Activated CD8-positive, alpha-beta memory T cell treated with anti-CD3 and anti-CD28 coated beads for 1 hour (primary cell): ENCODE measurements at places on chromosomes 7 and 10.

- no peak for DNase-seq
Observed at GRCh38 chr10:113019692-113020474, 69.8 kb downstream of the TCF7L2 start.

DNA sequence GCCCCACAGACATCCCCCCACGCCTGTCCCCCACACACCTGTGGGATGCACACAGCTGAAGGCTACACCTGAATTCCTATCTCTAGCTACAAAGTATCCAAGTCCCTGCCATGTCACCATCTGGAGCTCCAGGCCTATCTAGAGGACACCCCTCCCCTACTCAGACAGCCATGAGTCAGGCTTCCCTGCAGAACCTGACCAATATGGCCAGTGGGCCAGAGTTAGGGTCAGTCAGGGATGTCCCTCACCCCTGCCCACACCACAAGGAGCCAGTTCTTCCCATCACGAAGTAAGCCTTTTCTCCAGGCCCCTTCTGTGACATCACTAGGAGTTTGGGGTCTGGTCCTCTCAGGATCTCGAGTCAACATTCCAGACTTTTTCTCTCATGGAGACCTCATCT lies 10.6 kb upstream of the SLC18A3 start:
- DNase-seq, result no peak

GRCh38 chr7:152674860-152675758 lies 832 bp downstream of the XRCC2 start:
- DNase-seq, result no peak

- DNase-seq, result no peak
Observed at GRCh38 chr7:78099715-78100394, 301.3 kb downstream of the PHTF2 start.

DNA sequence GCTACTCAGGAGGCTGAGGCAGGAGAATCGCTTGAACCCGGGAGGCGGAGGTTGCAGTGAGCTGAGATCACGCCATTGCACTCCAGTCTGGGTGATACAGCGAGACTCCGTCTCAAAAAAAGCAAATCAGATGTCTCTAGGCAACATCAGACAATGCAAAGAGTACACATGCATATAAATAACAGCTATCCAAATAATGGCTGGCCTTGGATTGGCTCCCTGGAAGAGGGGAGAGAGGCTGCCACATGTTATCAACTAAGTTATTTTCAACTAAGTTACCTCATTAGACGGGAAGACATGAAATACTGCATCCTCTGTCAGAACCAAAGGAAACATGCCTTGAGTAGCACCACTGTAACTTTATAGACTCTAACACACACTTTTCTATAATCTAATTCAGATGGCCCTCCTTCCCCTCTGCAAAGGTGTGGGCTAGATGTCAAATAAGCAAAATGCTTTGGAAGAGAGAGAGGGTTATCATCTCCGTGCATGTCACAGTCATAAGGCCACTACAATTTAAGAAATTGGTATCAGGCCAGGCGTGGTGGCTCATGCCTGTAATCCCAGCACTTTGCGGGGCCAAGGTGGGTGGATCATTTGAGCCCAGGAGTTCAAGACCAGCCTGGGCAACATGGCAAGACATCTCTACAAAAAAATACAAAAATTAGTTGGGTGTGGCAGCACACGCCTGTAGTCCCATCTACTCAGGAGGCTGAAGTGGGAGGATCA lies 22.5 kb upstream of the SPOCK2 start:
- no peak for DNase-seq

DNA sequence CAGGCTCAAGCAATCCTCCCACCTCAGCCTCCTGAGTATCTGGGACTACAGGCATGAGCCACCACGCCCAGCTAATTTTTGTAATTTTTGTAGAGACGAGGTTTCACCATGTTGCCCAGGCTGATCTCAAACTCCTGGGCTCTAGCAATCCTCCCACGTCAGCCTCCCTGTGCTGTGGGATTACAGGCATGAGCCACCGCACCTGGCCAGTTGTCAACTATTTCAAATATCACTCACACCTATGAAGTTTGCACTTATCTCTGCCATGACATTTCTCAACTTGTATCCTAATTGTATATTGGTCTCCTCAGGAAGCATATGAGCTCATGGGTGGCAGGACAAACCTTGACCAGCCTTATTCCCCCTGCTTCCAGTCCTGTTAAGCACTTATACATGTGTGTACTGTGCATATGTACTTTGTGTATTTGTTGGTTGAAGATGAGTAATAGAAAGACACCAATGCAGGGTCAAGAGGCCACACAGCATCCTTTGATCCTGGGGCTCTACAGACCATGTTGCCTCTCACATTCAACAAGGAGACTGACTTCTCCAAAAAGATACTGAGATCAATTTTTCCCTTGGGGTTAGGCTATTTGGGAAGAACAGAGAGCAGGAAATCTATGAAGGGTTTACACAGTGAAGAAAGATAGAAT lies 82.2 kb downstream of the SLC16A9 start:
- no peak for DNase-seq

GRCh38 chr7:127713006-127713405 lies 61.0 kb downstream of the SND1 start:
- no peak for DNase-seq

DNA sequence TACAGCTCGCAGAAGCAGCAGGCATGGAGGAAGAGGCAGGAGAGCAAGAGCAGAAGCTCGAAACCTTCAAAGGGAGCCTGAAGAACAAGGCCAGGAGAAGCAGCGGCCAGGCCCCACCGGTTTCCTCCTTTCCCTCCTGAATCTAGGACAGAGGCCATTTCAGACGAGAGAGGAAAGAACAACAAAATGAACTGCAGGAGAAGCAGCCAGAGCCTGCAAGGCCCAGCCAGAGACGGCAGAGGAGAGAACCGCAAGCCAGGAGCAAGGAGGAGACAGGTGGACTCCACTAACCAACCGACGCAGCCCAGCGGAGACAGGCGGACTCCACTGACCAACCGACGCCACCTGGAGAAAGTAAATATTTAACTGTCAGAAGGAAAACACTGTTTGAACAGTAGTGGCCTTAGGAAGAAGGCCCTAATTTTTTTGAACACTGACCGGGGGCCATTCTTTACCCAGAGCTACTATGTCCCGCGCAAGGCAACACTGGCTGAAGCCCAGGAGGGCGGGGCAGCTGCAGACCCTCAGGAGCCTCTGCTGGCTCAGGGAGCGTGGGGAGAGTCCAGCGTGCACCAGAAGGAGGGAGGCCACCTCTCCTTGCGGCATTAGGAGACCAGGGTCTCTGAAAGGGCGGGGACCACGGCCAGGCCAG lies 559.2 kb downstream of the PTPRN2 start:
- no peak for DNase-seq

DNA sequence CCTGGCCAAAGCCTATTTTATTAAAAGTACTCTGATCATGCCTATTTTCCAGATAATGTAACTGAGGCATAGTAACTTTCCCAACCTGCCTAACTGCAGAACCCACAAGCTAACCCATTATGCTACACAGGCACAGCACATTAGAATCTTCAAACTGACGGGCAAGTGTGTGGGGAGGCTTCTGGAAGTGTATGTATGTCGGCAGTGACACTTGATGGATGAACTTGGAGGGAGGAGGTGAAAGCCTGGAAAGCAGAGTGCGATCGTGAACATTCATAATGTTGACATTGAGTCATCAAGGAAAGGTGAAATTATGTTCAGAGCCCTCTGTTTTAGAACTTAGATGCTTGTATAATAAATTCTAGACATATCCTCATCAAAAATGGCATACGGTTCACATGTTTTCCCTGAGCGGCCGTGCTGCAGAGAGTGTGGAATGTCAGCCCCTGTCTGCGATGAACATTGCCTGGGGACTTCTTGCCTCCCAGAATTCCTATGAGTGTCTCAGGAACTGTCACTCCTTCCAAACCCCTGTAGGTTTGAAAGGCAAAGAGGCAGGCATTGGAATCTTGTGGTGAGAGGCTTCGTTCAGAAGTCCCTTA lies 102.4 kb downstream of the SLIT1 start:
- DNase-seq, result no peak

DNA sequence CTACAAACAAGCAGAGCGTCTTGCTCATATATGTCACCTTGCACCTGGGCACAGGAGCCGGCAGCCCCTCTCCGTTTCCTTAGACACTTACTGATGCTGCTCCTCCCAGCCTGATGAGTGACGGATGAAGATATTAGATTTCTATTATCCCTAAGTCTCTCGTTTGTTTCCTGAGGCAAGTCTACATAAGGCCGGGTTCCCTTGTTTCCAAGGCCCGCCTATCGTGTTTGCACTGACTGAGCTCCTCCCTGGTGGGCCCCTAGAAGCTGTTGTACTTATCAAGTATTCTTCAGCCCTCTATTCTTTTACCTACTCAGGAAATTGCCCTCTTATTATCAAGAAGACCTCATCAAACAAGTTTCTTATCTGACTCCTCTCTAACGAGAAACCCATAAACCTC lies 18.5 kb downstream of the SH3PXD2A start:
- DNase-seq, result no peak

DNA sequence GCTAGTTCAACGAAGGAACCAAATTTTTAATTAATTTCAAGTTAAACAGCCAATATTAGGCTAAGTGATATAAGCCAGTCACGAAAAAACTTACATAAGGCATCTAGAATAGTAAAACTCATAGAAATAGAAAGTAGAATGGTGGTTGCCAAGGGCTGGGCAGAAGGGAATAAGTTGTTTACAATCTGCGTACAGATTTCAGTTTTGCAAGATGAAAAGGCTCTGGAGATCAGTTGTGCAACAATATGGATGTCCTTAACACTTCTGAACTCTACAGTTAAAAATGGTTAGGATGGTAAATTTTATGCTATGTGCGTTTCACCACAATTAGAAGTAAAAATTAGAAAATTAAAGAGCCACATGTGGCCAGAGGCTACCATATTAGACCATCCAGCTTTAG lies 13.3 kb downstream of the SCRN1 start:
- DNase-seq, result no peak

DNA sequence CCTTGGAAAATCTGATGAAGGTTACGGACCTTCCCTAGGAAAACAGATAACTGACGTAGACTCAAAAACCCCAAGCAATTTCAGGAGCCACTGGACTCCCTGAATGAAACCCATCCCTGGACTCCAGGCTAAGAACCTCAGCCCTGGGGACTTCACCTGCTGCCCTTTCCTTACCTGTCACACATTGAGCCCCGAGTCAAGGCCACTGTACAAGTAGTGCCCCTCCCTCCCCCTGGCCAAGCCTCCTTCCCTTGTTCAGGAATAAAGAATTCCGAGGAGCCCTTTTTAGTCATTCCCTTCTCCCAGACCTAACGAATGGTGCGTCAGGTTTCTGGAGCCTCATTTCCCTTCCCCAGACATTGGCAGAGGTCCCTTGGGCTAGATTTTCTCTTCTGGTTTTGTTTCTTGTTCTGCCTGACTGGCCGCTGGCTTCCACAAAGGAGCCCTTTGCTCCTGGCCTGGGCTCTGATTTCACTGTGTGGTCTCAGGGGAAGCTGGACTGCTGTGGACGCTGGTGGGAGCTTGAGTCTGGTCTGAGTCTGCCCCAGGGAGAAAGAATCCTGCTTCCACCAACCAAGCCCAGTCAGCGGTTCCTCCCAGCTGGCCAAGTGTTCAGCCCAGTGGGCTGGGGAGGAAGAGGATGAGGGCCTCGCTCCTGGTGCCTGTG lies 31.7 kb downstream of the ZNF775 start:
- DNase-seq, result no peak

DNA sequence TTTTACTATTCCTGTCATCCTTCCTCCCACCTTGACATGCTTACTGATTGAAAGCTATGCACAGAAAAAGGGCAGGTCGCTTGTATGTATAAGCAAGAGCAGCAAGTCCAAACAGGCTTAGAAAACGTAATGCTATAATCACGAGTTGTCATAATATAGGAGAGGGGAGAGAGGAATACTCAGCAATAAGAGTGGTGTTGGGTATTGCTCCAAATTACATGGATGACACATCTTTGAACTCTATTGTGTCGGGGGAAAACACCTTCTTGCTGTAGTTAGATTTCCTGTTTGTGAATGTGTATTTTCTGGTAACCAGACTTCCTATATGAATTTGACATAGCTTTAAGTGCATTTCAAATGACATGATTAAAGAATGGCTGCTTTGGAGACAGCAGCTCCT lies 7.5 kb downstream of the MET start:
- DNase-seq, result no peak

- DNase-seq, result no peak
Observed at GRCh38 chr10:27815846-27816245, 70.2 kb upstream of the MKX start.

- no peak for DNase-seq
Observed at GRCh38 chr10:34537629-34538231, 277.4 kb downstream of the PARD3 start.

DNA sequence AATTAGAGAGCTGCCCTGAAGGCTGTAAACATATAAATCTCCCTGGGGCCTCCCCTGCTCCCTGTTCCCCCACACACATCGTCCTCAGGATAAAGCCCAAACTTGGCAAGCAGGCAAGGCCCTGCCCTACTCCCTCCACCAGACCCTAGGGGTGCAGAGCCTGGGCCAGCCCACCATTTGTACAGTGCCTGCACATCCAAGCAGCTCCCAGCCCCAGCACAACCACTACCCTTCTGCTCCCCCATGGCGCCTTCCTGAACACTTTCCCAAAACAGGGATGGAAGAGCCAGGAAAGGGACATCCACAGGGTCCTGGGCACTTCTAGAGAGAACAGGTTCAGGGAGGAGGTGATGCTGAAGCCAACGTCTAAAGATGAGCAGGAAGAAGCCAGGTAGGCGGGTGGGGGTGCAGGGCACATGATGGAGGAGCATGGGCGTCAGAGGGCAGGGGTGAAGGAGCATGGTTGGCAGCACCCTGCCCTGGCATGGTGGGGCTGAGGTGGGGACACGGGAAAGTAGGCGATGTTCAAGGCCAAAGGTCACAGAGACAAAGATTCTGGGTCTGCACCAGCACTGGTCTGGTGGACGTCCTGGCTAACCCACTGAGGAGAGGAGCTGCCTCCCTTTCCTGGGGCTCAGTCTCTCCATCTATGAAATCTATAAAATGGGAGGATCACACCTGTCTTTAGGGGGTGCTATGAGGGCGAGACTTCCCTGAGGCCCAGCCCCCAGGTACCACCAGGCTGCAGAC lies 140.6 kb downstream of the ARHGAP22 start:
- no peak for DNase-seq

DNA sequence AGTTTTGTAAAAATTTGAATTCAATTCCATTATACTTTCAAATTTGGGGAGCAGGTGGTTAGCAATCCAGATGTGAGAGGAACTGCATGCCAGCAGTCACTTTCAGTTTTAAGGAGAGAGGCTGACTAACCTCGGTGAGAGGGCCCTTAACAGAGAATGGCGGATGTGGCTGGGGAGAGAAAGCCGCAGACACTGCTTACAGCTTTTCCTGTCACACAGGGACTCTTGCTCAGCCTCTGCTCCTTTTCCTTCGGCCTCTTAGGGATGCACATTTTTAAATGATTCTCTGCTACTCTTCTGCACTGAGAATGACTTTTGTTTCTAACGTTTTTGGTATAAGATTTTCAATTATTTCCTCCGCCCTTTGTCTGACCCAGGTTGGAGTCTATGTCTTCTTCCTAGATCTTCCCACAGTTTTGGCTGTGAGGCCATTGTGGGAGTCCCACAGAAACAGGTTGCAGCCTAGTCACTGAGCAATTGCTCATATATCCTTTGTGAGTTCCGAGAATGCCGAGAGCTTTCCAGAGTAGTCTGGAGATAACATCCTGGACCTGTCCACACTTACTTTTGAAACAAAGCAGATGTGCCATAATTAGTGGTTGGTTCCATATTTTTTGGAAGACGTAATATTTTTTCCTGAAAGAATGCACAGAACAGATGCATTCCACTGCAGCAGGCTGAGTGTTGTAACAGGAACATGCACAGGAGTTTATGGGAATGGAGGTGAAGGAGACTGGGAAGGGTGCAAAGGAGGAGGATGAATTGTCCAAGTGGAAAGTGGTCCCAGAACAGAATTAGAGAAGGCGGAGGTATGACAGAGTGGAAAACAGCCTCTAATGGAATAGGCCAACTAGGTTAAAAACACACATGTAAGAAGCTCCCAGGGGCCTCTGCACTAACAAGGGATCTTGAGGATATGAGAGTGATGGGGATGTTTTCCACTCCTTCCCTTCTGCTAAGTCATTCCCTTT lies 168.0 kb upstream of the ZNF32 start:
- peak; percentile 21 for DNase-seq
